Esophagus squamous epithelium (tissue), 5 donors: ENCODE measurements at places on chromosomes 13 and 19.

- DNase-seq: no peak
Measured at GRCh38 chr13:106479929-106480328, 55.5 kb downstream of the EFNB2 start.

- no peak for DNase-seq
Measured at GRCh38 chr13:50720861-50721671, 122.4 kb downstream of the DLEU7 start.

DNA sequence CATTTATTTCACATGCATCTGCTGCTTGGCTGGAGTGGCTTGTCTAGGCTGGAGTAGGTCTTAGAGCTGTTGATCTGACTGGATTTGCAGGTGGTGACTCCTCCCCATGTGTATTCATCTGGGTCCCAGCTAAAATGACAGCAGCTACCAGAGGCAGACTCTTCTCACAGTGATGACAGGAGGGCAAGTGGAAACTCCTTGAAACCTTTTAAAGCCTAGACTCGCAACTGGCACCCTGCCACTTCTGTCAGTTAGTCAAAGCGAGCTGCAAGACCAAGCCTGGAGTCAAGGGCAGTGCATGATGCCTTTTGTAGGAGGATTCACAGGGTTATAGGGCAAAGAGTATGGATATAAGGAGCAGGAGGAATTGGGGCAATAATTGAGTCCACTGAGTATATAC, 65.2 kb downstream of the TEX26 start:
- DNase-seq: no peak

DNA sequence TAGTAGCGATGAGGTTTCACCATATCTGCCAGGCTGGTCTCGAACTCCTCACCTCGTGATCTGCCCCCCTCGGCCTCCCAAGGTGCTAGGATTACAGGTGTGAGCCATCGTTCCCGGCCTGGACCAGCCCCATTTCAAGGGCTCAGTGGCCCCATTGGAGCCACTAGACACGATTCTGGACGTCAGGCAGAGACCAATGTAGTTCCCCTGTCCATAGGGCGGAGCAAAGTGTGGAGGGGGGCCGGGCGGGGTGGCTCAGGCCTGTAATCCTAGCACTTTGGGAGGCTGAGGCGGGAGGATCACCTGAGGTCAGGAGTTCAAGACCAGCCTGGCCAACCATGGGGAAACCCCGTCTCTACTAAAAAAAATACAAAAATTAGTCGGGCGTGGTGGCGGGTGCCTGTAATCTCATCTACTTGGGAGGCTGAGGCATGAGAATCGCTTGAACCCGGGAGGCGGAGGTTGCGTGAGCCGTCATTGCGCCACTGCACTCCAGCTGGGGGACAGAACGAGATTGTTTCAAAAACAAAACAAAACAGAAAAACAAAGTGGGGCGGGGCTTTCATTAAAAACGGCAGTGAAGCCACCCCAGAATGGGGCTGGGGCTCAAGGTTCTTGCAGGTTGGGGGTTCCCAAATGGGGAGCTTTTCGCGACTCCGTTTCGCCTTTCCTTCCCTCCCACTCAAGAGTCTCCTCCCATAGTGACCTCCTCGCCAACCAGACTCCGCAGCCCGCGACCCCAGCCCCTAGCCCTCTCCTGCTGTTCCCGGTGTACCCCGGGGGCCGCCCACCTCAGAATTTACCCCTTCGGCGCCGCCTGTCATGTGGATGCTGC, 758 bp upstream of the TECR start:
- DNase-seq: no peak
